Fibroblast of lung (primary cell): ENCODE measurements at places on chromosomes 6 and 20.

DNA sequence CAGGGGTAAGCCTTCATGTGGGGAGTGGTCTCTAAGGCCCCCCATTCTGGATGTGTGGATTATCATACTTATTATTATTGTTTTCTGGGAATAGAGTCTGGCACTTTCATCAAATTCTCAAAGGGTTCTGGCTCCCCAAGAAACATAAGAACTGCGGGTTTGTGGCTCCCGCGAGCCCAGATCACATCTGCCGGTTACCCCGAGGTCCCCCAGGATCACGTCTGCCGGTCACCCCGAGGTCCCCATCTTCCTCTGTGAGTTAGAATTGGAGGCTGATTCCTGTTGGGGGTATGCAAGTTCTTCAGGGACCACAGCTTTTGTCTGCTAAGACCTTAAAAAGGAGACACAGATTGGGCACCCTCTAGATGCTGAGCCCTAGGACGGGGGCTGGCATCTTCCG lies 116.7 kb upstream of the FRMD1 start:
- no peak for DNase-seq

DNA sequence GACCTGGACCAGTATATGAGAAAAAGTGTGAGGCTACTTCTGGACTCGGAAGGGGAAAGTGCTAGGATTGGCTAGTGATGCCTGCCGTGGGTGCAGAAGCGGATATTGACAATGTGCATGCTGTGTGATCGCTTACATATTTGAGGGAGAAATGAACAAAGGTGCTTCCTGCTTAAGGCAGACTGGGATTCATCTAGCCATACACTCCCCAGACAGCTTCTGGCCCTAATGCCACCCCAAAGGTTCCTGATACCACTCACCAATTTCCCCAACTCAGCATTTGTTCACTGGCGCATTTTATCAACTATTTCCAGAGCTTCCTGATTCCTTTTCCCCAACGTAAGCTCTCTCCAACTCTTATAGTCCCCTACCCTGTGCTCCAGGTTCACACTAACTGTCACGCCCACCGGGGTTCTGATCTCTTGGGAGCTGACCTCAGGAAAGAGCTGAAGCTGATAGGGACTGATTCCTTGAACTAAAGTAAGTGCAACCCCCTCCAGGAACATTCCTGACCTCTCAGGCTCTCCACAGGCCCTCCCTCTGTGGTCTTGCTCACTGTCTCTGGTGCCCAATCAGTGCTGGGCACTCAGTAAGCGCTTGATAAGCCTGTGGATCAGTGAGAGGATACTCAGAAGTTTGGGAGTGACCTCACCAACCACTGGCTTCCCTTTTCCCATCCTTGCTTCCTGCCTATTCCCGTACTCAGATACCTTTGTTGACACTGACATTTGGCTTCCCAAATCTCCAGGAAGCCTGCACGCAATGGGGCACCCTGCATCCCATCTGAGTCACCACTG lies 73.3 kb downstream of the MRPL14 start:
- peak; percentile 78 for DNase-seq

GRCh38 chr6:166851911-166852310 lies 104.4 kb downstream of the RNASET2 start:
- DNase-seq, result no peak

DNA sequence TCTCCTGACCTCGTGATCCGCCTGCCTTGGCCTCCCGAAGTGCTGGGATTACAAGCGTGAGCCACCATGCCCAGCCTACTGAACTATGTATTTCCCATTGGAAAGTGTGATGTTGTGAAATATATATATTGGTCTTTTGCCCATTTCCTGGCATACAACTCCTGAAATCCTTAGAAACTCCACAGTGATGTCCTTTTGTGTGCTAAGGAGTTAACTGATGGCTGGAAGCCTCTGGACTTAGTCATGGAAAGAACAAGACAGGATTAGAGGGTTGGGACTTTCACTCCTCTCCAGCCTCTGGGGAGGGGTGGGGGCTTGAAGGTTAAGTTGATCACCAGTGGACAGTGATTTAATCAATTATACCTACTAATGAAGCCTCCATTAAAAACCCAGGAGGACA lies 7.1 kb downstream of the PANK2 start:
- DNase-seq, result peak; percentile 64

DNA sequence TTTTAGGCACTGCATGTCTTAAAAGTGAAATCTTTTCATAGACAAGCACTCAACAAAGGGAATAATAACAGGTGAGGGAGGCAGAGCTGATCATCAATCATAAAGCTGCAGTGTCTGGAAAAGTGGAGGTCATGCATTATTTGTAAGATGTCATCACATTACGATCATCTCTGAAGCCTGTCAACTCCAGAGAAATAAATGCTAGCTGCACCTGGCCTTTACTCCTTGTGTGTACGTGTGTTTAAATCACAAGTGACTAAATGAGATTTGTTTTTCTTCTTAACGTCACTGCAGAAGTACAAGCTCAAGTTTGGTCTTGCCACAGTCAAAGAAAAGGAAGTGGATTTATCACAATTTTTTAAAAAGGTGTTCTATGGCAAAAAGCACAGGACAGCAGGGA lies 275.5 kb upstream of the SGK1 start:
- DNase-seq, result no peak

GRCh38 chr6:57255451-57256169 lies 33.5 kb upstream of the RAB23 start:
- no peak for DNase-seq

DNA sequence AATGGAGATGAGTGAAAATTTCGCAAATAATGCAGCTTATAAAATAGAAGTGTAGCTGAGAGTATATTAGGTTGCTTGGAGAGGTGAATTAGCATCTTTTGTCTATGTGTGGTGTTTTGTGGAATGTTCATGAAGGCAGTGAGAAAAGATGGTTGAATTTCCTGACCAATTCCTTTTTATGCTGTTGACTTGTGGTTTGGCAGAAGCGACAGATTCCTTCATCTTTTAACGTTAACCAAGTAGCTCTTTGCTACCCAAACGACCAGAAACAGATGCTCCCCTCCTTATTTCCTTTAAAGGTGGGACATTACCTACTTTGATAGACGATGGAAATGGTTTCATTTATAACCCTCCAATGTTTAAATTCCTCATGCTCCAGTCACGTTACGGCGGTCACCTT lies 390.5 kb downstream of the QKI start:
- DNase-seq, result peak; percentile 74

DNA sequence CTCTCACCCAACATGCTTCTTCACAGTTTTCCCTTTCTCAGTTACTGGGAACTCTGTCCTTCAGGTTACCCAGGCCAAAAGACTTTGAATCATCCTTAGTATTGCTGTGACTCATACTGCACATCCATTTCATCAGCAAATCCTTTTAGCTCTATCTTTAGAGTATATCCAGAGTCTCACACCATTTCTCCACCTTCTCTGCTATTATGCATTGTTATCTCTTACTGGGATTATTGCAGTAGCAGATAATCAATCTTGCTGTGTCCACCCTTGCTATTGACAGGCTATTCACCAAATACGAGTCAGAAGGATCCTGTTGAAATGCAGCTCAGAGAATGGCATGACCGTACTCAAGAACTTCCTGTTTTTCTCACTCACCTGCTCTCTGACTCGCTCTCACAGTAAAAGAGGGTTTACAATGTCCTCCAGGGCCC lies 57.3 kb downstream of the BCKDHB start:
- DNase-seq, result peak; percentile 79

- peak; percentile 99 for DNase-seq
Measured at GRCh38 chr20:51631011-51631950, 88.8 kb upstream of the NFATC2 start.
